RPMI8226 (cell line): ENCODE measurements at places on chromosomes 7 and 10.

DNA sequence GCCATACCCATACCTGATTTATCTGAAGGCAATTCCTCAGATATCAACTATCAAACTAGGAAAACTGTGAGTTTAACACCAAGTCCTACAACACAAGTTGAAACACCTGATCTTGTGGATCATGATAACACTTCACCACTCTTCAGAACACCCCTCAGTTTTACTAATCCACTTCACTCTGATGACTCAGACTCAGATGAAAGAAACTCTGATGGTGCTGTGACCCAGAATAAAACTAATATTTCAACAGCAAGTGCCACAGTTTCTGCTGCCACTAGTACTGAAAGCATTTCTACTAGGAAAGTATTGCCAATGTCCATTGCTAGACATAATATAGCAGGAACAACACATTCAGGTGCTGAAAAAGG, 69.0 kb upstream of the RSBN1L start:
- DNase-seq, result no peak

DNA sequence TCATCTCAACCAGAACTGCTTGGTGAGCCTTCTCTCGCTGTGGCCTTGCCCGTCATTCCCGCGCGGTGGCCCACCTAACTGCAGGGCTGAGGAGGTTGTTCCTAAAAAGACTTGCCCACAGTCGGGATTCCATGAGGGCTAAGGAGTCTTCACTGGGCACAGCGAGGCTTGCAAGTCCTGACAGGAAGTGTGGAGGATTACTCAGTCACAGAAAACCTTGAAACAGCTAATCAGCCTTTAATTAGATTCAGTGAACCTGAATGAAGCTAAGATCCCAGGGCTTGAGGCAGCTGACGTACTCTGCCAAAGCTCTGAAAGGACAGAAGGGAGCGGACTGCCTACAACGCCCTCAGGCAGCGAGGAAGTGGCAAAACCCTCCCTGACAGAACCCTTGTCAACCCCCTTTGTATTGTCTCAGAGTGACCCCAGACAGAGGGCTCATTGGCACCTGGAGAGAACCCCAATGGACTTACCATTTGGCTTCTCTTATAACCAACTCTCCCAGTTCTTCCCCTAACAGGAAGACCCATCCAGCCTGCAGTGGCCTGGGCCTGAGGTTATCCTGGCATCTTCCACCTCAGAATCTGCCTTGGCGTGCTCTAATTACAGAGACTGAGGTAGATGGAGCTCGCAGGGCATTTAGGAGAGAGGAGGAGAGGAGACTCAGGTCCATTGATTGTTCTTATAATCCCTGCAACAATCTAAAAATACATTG, 2.5 kb upstream of the LAMB4 start:
- no peak for DNase-seq

DNA sequence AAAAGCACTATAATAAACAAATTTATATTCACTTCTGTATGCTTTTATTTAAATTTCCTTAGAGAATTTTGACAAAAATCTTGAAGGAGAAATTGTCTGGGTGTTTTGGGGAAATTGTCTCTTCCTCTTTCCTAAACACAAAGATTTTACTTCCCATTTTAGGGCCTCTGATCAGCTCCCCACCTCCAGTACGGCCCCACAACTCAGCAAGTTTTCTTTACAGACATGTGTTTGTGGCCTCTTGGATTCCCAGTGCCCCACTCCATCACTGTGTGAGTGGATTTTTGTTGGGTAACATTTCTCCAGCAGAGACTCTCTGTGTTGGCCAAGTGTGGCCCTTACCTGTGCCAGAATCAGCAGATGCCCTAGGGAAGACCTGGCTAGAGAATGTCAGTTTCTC, 182.8 kb upstream of the CDC14C start:
- no peak for DNase-seq

DNA sequence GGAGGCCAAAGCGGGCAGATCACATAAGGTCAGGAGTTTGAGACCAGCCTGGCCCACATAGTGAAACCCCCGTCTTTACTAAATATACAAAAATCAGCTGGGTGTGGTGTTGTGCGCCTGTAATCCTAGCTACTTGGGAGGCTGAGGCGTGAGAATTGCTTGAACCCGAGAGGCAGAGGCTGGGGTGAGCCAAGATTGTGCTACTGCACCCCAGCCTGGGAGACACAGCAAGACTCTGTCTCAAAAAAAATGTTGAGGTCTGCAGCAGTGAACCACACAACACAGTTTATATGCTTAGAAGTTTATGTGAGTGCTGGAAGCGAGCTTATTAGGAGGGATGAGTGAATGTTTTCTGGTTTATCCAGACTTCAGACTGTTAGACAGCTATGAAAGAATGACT, 10.4 kb downstream of the LHPP start:
- DNase-seq, result no peak

GRCh38 chr10:71068861-71069271, 143.5 kb upstream of the UNC5B start:
- DNase-seq, result no peak

GRCh38 chr7:78473021-78473420, 674.4 kb downstream of the PHTF2 start:
- DNase-seq, result no peak

DNA sequence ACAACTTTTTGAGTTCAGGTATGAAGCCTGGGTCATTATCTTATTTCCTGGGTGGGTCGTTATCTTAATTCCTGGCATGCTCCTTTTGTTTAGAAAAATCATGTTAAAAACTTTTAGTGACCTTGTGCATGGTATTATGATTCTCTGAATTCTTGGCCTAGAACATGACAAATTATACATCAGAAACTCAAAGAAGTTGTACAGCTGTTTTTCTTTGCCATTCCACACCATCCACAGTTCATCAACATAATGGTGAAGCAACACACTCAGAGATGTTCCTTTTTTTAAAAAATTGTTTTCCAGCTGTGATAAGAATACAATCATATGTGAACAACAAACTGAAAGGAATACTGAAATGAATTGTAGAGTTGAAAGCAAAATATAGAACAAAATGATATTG, 149.2 kb upstream of the SEMA3D start:
- no peak for DNase-seq

DNA sequence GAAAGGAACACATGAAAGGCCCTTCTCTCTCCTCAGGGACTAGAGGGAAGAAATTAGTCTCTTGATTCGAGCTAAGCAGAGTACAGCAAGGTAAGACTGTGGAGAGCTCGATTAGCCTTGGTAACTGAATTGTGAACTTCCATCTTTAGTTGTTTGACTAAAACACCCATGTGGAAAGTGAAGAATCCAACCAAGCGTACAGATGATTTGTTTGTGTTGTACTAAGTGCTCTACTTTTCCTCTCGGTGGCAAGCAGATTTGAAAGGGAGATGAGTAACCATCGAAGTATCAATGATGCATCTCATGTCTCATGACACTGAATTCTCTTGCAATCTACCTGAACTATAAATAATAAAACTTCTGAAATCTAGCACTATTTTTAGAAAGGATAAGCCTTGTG, 80.7 kb downstream of the FZD1 start:
- DNase-seq, result no peak

DNA sequence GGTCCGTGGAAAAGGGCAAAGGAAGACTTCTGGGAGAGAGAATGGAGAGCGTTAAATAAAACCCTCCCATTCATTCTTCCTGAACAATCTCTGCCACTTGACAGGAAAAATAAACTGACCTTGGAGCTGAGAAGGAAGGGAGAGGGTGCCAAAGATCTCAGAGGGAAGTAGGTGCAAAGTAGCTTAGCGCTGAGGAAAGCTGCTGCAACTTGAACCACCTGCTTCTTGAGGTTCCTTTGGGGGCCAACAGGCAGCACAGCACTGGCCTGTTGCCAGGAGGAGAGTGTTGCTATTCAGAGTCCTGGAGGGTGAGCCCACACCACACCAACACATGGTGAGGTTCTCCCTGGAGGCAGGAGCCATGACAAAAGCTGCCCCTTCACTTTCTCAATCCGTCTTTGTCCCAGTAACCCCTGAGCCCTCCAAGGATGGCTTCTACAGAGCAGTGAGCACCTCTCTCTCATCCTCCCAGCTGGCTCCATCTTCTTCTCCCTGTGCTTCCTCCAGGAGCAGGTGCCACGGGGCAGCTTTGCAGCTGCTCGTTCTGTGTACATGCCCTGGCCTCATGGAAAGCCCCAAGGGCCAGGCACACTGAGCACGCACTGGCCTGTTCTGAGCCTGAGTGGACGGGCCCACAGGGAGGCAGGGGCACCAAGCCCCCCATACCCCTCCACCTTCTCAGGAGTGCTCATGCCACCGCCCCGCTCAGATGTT, 101.3 kb downstream of the STRA8 start:
- peak; percentile 75 for DNase-seq

DNA sequence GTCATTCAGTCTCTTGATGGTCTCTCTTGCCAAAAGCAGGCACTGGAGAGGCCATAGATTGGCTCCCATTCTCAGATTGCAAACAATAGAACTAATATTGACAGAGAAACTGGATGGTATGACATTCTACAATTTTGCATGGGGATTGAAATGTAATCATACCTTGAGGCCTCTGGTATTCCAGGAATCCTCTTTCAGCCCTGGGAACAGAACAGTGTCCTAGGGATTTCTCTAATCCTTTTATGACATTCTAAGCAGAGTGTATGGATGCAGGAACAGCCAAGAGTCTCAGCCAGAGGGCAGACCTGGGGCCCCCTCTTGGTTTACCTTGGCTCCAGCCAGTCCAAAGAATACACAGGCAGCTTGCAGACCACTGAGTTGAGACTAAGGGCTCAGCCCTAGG, 206.4 kb downstream of the KCNMA1 start:
- no peak for DNase-seq

GRCh38 chr7:51123322-51124019, 193.1 kb downstream of the COBL start:
- no peak for DNase-seq

GRCh38 chr7:1642291-1642731, 27.8 kb upstream of the ELFN1 start:
- DNase-seq, result no peak

- DNase-seq, result no peak
These were observed 498.9 kb downstream of the RPS24 start for GRCh38 chr10:78532480-78533042.

GRCh38 chr10:24462889-24463552, 254.1 kb downstream of the KIAA1217 start:
- no peak for DNase-seq

- no peak for DNase-seq
These were observed 82.0 kb downstream of the GLRX3 start for GRCh38 chr10:130218181-130218641.

GRCh38 chr10:124688889-124689670, 55.1 kb downstream of the FAM53B start:
- no peak for DNase-seq

GRCh38 chr7:77242554-77242953, 42.9 kb upstream of the FGL2 start:
- DNase-seq, result no peak

GRCh38 chr10:105707603-105708002, 1066.5 kb downstream of the SORCS3 start:
- no peak for DNase-seq

DNA sequence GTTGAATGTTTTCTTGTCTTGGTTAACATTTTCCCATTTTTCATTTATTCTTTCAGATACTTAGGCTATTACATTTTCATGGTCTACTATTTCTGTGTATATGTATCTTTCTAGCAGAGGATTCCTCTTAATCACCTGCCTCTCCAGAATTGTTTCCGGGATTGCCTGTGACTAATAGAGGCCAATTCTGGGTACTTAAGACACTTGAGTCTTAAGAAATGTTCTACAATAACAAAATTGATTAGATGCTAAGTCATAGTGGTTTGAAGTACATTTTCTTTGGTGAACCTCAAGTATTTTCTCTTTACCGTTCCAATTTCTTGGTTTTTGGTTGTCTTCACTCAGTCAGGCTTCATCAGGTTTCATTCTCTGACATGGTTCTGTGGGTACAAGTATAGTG, 26.4 kb downstream of the BBS9 start:
- DNase-seq, result no peak
